NCI-H446 (cell line): ENCODE measurements at places on chromosomes 7 and 10.
A peak's percentile ranks its signal among the peaks of the same experiment; 100 is the strongest.

DNA sequence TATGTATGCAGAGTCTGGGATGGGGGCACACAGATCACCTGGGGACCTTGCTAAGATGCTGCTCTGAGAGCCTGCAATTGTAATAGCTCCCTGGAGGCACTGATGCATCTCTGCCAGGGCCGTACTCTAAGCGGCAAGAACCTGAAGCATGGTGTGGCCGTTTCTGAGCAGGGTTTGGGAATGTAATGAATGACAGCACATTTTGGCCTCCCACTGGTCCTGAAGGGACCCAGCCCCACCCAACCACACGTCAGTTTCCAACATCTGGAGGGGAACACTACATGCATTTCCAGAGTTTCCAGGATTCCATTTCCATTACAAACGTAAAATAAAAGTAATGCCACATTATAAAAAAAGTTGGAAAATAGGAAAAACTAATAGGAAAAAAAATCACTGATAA is 14.0 kb downstream of the ZCCHC24 start:
- no peak for DNase-seq

DNA sequence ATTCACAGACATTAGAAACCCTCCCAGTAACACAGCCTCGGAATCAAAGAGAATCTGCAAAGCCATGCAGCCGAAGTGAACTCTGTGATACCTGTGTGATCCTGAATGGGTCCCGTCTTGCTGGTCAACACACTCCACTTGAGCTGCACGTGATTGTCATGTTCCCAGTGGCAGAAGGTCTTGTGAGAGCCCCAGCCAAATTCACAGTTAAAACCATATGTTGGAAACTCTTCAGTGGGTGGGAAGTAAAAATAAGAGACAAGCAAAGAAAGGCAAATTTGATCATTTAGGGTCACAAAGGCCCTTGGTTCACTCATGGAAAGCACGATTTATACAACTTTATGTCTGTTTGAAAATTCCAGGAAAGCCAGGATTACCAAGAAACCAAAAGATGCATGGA is 142.3 kb downstream of the NRP1 start:
- no peak for DNase-seq

DNA sequence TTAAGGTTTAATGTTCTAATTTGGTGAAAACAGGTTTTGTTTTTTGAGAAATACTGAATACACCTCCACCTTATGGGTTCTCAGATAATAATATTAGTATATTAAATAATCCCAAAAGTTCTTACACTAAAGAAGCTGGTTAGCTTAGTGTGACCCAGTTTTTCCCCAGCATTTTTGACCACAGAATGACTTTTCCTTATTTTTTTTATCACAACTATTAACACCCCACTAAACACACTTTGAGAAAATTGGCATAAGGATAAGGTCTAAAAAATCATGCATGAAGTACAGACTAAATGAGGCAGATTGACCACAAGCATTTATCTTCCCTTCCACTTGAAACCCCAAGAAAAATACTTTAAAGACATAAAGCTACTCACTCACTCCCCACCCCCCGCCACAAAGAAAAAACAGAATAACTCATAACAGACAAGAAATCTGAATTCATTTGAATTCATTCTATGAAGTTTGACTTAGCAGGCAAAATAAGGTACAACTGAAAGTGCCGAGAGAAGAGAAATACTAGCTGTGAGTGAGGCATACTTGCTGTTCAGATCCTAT is 49.7 kb upstream of the WNT16 start:
- no peak for DNase-seq

DNA sequence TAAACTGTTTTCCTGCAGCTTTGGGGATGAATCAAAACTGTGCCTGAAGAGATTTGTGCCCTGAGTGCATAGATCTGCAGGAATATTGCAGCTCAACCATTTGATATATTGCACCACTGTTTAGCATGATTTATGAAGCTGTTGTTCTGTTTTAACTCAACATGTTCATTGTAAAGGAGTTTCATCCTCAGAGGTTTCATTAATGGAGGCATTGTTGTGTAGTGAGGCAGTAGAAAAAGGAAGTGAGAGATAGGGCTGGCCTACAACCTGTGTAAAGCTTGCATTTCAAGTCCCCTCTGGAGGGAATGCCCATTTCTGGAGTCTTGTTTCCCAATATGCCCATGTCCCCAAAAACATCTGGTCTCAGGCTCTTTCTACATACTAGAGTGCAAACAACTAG is 67.5 kb downstream of the DNAJC12 start:
- DNase-seq, result no peak

GRCh38 chr10:48759113-48759901 is 74.6 kb downstream of the WDFY4 start:
- DNase-seq, result no peak

DNA sequence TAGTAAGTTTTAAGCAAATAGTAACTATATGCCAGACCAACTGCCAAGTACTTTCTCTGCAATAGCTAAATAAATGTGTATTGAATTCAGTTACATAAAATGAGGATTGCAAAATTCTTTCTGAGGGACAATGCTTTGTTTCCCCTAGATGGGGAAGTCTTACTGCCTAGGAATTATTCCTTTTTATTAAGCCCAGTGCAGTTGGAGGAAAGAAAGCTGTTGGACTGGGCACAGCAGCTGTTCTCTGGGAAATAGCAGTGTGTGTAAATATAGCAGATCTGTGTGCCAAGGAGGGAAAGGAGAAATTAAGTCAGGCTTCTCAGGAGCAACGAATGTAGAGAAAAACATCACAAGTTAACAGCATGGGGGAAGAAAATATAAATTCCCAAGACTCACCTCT is 77.1 kb downstream of the SEC23IP start:
- no peak for DNase-seq

- DNase-seq, result no peak
Observed at GRCh38 chr7:142414135-142414534, 156.3 kb upstream of the PRSS58 start.

DNA sequence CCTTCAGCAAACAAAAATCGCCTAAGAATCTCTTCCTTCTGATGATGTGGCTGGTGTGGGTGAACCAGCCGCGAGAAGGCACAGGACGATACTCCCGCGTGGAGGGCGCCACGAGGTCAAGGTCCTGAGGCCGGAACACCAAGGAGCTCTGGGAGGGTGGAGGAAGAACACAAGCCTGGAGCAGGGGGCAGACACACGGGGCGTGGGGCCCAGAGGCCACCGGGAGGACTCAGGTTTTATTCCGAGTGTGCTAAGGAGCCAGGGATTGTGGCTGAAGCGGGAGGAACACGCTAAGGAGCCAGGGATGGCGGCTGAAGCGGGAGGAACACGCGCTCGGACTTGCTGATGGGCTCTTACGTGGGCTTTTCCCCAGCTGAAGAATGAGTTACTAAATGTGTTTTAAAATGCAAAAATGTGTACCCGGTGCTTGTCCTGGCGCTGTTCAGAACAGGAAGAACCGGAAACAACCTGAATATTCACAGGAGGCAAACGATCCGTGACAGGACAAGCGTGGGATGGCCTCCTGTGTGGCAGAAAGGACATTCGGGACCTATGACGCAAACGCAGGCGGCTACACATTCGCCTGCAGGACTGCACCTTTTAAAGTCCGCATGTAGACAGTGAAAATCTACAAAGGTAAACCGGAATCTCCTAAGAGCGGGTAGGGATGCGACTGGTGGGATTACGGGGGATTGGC is 64.0 kb downstream of the MAD1L1 start:
- no peak for DNase-seq

- no peak for DNase-seq
Observed at GRCh38 chr7:111711426-111712065, 149.3 kb upstream of the IMMP2L start.

DNA sequence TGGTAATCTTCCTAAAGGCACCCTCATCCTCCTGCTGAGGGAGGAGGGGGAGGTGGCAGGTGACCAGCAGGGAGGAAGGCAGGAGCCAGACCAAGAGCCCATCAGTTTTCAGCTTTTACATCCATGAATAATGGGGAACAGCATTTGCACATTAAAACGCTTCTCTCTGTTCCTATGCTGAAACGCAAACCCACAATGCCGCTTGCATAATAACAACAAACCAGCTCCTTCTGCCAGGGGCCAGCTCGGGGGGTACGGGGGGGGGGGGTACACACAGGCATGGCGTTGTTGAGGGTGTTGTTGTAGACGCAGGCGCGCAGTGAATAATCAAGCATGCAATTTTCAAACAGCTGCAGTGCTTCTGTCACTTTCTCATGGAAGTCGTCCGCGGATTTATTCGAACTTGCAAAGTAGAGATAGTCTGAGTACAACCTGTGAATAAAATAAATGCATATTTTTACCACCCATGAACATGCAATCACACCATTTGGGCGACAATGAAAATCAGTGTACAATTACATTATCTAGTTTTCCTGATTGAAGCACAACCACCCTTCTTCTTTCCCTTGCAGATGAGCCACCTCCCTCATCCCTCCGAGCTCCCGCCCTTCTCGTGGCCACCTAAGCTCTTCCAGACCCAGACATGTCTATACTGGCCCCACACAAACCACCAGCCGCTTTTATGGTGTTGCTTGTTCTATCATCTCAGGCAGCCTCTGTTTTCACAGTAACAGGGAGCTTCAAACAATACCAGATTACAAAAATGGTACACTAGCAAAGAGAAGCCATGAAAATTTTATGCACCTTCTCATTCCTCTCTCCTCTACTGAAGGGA is 72.2 kb downstream of the CHST15 start:
- DNase-seq, result no peak

DNA sequence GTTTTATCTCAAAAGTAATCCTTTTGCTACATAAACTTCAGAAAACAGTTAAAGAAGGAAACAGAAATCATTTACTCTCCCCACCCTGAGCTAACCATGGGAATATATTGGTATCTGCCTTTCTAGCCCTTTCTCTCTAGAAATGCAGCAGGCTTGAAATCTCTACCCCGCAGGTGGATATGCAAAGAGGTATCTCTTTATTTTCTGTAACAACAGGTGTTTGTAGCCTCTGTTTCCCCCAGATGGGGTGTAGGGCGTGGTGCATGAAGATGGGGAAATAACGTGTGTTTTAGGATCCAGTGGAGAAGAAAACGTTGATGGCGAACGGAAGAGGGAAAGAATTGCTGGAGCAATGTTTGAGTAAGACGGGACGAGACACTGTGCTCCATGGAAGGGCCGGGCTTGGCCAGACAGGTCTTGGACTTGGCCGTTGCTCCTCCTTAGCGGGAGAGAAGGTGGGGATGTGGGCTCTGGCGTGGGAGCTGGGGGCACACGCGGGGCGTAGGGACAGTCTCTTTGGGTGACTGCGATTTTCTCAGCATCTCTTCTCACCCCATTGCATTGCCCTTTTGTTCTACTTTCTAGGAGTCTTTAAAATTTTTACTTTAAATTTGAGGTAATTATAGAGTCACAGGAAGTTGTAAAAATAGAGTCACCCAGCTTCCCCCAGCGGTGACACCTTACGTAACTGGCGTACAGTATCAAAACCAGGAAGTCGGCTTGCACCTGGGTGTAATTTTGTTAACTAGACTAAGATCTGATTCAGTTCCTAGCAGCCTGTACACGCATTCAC is 82.9 kb downstream of the ELFN1 start:
- no peak for DNase-seq

GRCh38 chr10:129497013-129497412 is 30.0 kb downstream of the MGMT start:
- DNase-seq, result no peak

- no peak for DNase-seq
Observed at GRCh38 chr10:28892818-28893547, 215.7 kb downstream of the BAMBI start.

- no peak for DNase-seq
Observed at GRCh38 chr10:57716884-57717283, 550.8 kb downstream of the IPMK start.

GRCh38 chr7:82044497-82045080 is 274.7 kb upstream of the HGF start:
- peak; percentile 62 for DNase-seq

GRCh38 chr10:6458814-6459213 is 121.3 kb downstream of the PRKCQ start:
- no peak for DNase-seq

GRCh38 chr10:105700218-105700617 is 1059.1 kb downstream of the SORCS3 start:
- no peak for DNase-seq

GRCh38 chr7:25770670-25771069 is 381.3 kb upstream of the NFE2L3 start:
- no peak for DNase-seq

GRCh38 chr10:69222157-69223027 is 2.3 kb downstream of the HKDC1 start:
- no peak for DNase-seq

DNA sequence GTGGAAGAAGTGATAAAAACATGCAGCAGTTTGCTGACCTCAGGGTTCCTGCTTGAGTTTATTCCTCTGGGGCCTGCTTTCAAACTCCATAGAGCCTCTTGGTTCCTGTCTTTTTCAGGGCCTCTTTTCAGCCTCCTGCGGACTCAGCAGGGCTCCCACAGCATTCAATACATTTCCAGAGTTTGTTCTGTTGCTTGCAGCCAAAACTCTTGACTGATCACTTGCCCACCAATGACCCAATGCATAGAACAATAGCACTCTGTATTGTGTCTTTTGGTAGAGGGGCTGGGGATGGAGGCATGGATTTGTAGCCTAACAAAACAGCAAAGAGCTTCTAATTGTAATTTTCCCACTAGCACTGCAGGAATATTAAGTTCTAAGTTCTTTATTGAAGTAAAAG is 50.8 kb upstream of the CREB5 start:
- DNase-seq, result no peak

DNA sequence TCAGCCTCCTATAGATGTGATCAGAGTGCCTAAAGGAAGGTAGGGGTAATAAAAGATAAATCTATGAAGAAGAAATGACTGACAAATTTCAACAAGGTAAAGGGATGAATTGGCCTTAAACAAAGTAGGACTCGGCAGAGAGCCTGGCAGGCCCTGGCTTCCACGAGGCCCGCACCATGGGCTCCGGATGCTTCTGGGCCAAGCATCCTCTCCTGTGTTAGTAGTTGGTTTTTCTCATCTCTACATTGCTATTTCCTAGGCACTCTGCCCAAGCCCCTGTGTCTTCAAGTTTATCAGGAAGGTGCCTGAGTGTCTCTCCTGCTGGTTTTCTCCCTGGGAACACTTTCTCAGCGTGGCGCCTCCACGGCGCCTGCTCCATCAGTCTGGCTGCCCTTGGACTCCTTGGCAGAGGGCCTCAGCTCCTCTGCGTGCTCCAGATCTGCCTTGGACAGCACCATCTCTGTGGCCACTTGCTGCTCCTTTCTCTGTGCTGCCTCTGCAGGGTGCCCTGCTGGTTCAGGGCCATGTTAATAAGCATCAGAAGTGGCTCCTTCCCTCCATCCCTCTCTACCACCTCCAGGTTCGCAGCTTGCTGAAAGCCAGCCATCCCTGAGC is 413.3 kb upstream of the DPP6 start:
- DNase-seq, result no peak

- no peak for DNase-seq
Observed at GRCh38 chr7:99359465-99360154, 14.9 kb upstream of the ARPC1B start.

DNA sequence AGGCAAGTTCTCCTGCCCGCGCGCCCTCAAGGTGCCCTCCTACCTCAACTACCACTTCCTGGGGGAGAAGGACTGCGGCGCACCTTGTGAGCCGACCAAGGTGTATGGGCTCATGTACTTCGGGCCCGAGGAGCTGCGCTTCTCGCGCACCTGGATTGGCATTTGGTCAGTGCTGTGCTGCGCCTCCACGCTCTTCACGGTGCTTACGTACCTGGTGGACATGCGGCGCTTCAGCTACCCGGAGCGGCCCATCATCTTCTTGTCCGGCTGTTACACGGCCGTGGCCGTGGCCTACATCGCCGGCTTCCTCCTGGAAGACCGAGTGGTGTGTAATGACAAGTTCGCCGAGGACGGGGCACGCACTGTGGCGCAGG is 1.4 kb downstream of the FZD1 start:
- DNase-seq, result no peak
